Smooth muscle cell of the pulmonary artery (primary cell): ENCODE measurements at places on chromosomes 6 and 20. TPM values are rescaled to one million over a fixed set of nuclear protein-coding genes. Genes with fewer than 3 reads are reported as not detected.

Gene NNAT
- 0.66 TPM in 1 of 2 replicates, not detected in the other for total RNA-seq

Gene MOG
- total RNA-seq = not detected in 2 replicates

Gene SOBP
- total RNA-seq = 2.3 and 14.6 TPM in 2 replicates

Gene TCF19
- 5.4 and 7.9 TPM in 2 replicates for total RNA-seq

Gene SUMO4
- 1.2 and 1.7 TPM in 2 replicates for total RNA-seq

Gene ZSWIM1
- total RNA-seq = 5.8 and 6.0 TPM in 2 replicates

Gene SLC17A3
- total RNA-seq = not detected in 2 replicates

Gene FBXO30
- total RNA-seq = 14.9 and 18.6 TPM in 2 replicates

Gene AK9
- 2.9 and 5.0 TPM in 2 replicates for total RNA-seq

Gene HLA-DQB2
- total RNA-seq = not detected in 2 replicates

Gene ADAM33
- total RNA-seq = 11.3 and 15.3 TPM in 2 replicates

Gene VWA7
- total RNA-seq = 0.26 and 0.46 TPM in 2 replicates

Gene CBFA2T2
- 7.4 and 8.2 TPM in 2 replicates for total RNA-seq

Gene TRIM27
- total RNA-seq = 38.8 and 47.4 TPM in 2 replicates

Gene BPIFB4
- not detected in 2 replicates for total RNA-seq

Gene TFAP2A
- total RNA-seq = 1.3 and 5.0 TPM in 2 replicates

Gene CLIC5
- total RNA-seq = under 0.01 TPM in 1 of 2 replicates, not detected in the other

Gene NKX2-2
- total RNA-seq = not detected in 2 replicates

Gene CNKSR3
- total RNA-seq = 2.5 and 5.6 TPM in 2 replicates

Gene PRSS16
- 0.33 and 0.40 TPM in 2 replicates for total RNA-seq

Gene MUC22
- total RNA-seq = not detected in 2 replicates

Gene DNMT3B
- total RNA-seq = 1.7 and 2.2 TPM in 2 replicates

Gene SEMG1
- not detected in 2 replicates for total RNA-seq

Gene BPI
- total RNA-seq = 0.13 and 0.30 TPM in 2 replicates

Gene SYNDIG1
- total RNA-seq = 0.56 and 1.4 TPM in 2 replicates
